ENCODE measurements at places on chromosomes 1 and 21. TPM values are rescaled to one million over a fixed set of nuclear protein-coding genes. Genes with fewer than 3 reads are reported as not detected.

DNA sequence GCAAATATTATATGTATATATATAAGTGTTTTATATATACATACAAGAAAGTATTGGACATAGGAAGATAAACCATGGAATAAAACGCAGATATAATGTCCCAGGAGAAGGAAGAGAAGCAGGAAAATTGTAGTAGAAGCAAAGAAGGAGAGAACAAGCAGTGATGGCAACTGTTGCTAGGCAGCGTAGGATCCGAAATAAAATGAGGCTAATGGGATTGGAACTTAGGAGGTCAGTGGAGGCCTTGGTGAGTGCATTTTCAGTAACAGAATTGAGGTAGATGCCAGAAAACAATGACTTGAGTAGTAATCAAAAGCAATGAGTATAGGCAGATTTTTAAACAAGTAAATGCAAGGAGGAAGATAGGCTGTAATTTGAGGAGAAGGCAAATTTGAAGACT is 265.8 kb downstream of the LRRC7 start:
- no peak for DNase-seq

IGSF8 gene
- total RNA-seq, result 15.8 TPM

SNX7 gene
- not detected for total RNA-seq

GRCh38 chr1:115364046-115364779 is 26.2 kb upstream of the NGF start:
- no peak for DNase-seq

DNA sequence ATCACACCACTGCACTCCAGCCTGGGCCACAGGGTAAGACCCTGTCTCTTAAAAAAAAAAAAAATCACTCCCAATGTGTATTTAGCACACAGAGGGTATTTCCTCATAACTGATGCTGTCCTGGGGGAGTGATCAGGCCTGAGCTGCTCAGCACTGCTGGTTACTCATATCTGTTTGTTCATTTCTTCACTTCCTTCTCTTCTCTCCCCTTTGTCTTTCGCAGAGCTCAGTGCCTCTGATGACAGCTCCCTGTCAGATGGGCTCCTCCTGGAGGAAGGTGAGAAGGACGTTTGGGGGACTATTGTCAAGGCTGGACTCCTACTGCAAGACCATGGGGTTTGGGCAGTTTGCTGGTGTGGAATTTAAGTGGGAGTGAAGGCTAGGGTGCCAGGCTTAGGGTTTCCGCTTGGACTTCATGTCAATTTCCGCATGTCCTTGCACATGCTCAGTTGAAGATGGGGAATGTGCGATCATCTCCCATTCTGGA is 13.0 kb downstream of the INAVA start:
- no peak for DNase-seq
